ENCODE measurements at places on chromosomes 13 and 19. TPM values are rescaled to one million over a fixed set of nuclear protein-coding genes. Genes with fewer than 3 reads are reported as not detected.

The TMEM221 gene
- total RNA-seq: 0.12 TPM

The NCCRP1 gene
- total RNA-seq: not detected

The DENND1C gene
- total RNA-seq: 0.09 TPM

The PGLYRP1 gene
- total RNA-seq: not detected

The FAM124A gene
- total RNA-seq: 6.0 TPM

The KCNC3 gene
- total RNA-seq: 3.1 TPM

DNA sequence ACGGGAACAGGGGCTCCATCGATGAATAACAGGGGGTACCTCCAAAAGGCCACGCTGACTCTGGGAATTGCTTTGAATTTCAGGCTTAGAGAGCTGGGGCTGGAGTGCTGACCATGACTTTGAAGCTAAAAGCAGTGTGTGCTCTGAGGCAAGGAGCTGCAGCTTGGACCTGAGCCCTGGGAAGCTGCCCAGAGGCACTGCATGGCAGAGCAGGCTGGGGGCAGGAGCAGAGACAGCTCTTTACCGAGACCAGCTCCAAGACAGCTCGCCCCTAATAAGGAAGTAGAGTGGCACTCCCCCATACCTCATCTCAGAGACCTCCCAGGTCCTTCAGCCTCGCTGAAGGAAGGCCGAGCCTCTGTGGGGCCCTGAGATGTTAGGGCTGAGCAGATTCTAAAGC, 200.2 kb downstream of the COL4A1 start:
- no peak overlapping the region for H3K4me3 ChIP-seq
- no peaks in the 10 kb centered on the region for H3K36me3 ChIP-seq
- peaks cover 50% of the 10 kb centered on the region for H3K4me1 ChIP-seq
- H3K27ac ChIP-seq: peak overlapping the region; percentile 59
- DNase-seq: peak; percentile 70

- no peaks in the 10 kb centered on the region for H3K27me3 ChIP-seq
- H3K36me3 ChIP-seq: no peaks in the 10 kb centered on the region
- peaks cover 6% of the 10 kb centered on the region for H3K4me1 ChIP-seq
- H3K4me3 ChIP-seq: no peak overlapping the region
- H3K27ac ChIP-seq: no peak overlapping the region
- DNase-seq: peak; percentile 25
Measured at GRCh38 chr13:35927567-35928021, 203.6 kb downstream of the DCLK1 start.

DNA sequence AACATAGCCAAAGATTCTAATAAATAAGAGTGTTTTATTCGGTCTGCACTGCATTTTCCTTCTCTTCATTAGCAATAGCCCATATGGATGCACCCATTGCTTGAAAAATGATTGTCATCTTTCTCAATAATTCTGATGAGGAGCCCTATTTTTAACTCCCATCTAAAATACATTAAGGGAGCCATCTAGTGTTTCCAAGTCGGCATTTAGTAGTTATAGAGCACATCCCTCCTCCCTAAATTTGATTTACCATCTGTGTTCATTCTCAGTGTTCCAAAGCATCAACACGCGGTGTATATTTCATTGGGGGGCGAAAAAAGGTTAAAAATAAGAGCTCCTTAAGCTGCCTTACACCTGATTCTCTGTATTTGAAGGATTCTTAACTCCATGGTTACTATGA, 119.2 kb upstream of the IPO5 start:
- no peaks in the 10 kb centered on the region for H3K4me1 ChIP-seq
- DNase-seq: no peak
- H3K27me3 ChIP-seq: no peaks in the 10 kb centered on the region
- H3K4me3 ChIP-seq: no peak overlapping the region

GRCh38 chr19:11881151-11881800, 6.3 kb upstream of the ZNF69 start:
- H3K36me3 ChIP-seq: no peaks in the 10 kb centered on the region
- no peak overlapping the region for H3K27ac ChIP-seq
- no peak overlapping the region for H3K4me3 ChIP-seq

DNA sequence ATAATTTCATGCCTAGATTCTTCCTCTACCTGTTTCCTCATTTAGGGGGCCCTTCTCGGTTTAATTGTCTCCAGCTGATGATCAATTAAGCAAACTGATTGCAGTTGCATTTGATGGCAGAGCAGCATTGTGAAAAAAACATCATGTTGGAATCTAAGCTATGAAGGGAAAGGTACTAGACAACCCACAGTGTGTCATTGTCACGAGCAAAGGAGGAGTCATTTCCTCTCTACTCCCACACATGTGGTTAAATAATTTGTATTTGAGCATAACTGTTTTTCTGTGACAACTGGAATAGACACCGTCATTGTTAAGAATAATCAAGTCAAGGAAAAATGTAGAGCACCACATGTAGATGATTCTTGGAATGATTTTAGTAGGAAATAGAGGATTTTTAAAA, 240.3 kb downstream of the DCT start:
- H3K4me3 ChIP-seq: no peak overlapping the region
- DNase-seq: no peak
- H3K27me3 ChIP-seq: no peaks in the 10 kb centered on the region
- H3K27ac ChIP-seq: no peak overlapping the region
- no peaks in the 10 kb centered on the region for H3K36me3 ChIP-seq
- H3K4me1 ChIP-seq: peaks cover 16% of the 10 kb centered on the region

- no peak for DNase-seq
- no peaks in the 10 kb centered on the region for H3K4me1 ChIP-seq
- H3K27ac ChIP-seq: no peak overlapping the region
- no peak overlapping the region for H3K4me3 ChIP-seq
- peaks cover 4% of the 10 kb centered on the region for H3K27me3 ChIP-seq
- H3K36me3 ChIP-seq: no peaks in the 10 kb centered on the region
Measured at GRCh38 chr13:112249644-112250610, 126.2 kb upstream of the SPACA7 start.

GRCh38 chr13:60974296-60974695, 441.4 kb downstream of the PCDH20 start:
- H3K27ac ChIP-seq: no peak overlapping the region
- no peaks in the 10 kb centered on the region for H3K4me1 ChIP-seq
- no peak for DNase-seq
- H3K4me3 ChIP-seq: no peak overlapping the region

DNA sequence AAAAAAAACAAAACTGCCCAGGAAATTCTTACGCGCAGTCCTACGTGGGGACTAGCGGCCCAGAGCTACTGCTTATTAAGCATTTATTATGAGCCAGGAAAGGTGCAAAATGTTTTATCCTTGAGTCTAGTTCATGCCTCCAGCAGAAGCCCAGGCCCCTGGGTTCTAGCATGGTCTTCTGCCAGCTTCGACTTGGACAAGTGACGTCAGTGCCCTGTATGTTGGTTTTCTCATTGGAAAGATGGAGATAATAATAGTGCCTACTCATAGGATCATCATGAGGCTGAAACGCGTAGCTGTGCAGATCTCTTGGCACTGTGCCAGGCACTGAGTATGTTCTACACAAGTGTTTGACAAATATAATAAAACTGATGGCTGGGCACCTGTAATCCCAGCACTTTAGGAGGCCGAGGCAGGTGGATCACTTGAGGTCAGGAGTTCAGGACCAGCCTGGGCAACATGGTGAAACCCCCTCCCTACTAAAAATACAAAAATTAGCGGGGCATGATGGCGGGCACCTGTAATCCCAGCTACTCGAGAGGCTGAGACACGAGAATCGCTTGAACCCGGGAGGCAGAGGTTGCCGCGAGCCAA, 12.4 kb upstream of the SULT2B1 start:
- no peaks in the 10 kb centered on the region for H3K36me3 ChIP-seq
- no peak overlapping the region for H3K4me3 ChIP-seq
- no peak overlapping the region for H3K27ac ChIP-seq
- no peaks in the 10 kb centered on the region for H3K4me1 ChIP-seq
- DNase-seq: no peak
- H3K27me3 ChIP-seq: peaks cover under 1% of the 10 kb centered on the region

GRCh38 chr13:114027046-114027715, 53.3 kb upstream of the C13orf46 start:
- peak overlapping the region; percentile 51 for H3K27ac ChIP-seq
- H3K27me3 ChIP-seq: no peaks in the 10 kb centered on the region
- no peaks in the 10 kb centered on the region for H3K36me3 ChIP-seq
- H3K4me1 ChIP-seq: peaks cover 19% of the 10 kb centered on the region
- peak; percentile 53 for DNase-seq

DNA sequence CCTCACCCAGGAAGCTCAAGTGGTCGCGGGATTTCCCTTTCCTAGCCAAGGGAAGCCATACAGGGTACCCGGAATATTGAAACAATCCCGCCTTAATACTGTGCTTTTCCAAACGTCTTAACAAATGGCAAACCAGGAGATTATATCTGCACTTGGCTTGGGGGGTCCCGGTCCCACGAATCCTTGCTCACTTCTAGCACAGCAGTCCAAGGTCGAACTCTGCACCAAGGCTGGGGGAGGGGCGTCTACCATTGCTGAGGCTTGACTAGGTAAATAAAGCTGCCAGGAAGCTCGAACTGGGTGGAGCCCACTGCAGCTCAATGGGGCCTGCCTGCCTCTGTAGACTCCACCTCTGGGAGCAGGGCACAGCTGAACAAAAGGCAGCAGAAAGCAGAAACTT, 1644.8 kb downstream of the PCDH9 start:
- no peak for DNase-seq
- H3K36me3 ChIP-seq: no peaks in the 10 kb centered on the region

DNA sequence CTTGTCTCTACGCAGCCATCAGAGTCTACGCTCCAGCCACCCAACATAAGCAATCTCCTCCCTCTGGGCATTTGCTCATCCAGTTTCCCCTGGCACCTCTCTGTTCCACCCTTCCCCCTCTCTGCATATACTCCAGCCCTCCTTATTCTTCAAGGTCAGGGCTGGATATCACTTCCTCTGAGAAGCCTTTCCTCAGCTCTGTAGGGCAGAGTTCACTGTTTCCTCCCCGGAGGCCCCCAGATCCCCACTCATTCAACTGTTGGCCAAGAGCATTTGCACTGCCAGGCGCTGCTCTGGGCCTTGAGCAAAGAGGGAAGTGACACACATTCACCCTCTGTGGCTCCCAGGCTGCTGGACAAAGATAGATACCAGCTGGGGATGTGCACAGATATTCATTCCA, 3.3 kb downstream of the FCGRT start:
- H3K27ac ChIP-seq: no peak overlapping the region
- H3K4me3 ChIP-seq: no peak overlapping the region
- peaks cover 9% of the 10 kb centered on the region for H3K36me3 ChIP-seq
- peaks cover 54% of the 10 kb centered on the region for H3K4me1 ChIP-seq

DNA sequence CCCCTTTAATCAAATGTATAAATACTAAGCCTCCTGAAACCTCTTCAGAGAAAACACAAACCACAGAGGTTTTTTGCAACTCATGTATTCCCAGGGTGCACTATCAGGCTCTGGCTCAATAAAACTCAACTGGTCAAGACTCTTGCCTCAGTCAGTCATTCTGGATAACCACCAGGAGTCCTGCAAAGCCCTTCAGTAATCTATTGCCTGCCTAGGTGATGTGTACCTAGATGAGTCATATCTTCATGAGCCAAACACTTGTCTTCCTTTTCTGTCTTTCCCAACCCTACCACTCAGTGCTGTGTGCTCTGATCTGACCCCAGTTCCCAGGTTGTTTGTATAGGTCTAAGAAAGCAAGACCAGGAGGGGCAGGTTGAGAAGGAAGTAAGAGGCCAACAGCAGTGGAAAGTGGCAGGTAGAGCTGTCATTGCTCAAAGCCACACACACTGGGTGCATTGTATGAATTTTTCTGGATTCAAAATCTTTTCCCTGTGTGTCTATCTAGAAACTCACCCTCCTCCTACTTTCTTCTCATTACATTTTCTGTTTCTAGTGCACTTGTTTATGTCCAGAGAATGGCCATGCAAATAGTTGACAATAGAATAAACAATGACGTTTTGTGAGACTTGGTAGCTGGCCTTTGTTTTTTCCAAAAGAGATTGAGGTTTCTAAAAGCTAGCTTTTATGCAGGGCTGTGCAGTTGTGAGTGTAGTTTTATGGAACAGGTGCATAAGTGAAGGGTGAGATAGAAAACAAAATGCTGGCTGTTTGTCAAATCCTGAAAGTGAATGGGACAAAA, 48.1 kb downstream of the PSG1 start:
- no peak for DNase-seq
- H3K4me3 ChIP-seq: no peak overlapping the region
- H3K36me3 ChIP-seq: no peaks in the 10 kb centered on the region
- no peaks in the 10 kb centered on the region for H3K4me1 ChIP-seq
- no peak overlapping the region for H3K27ac ChIP-seq

GRCh38 chr13:106104281-106104901, 431.1 kb downstream of the EFNB2 start:
- no peaks in the 10 kb centered on the region for H3K36me3 ChIP-seq
- no peak overlapping the region for H3K4me3 ChIP-seq

- no peaks in the 10 kb centered on the region for H3K27me3 ChIP-seq
- H3K27ac ChIP-seq: no peak overlapping the region
- no peaks in the 10 kb centered on the region for H3K4me1 ChIP-seq
Measured at GRCh38 chr13:105177265-105177900, 1358.1 kb downstream of the EFNB2 start.

GRCh38 chr13:36858290-36858689, 39.3 kb downstream of the RFXAP start:
- no peaks in the 10 kb centered on the region for H3K27me3 ChIP-seq
- H3K27ac ChIP-seq: no peak overlapping the region
- no peak for DNase-seq
- no peaks in the 10 kb centered on the region for H3K4me1 ChIP-seq
- H3K36me3 ChIP-seq: peaks cover 16% of the 10 kb centered on the region

- no peaks in the 10 kb centered on the region for H3K36me3 ChIP-seq
- no peak for DNase-seq
- H3K27me3 ChIP-seq: peaks cover 10% of the 10 kb centered on the region
- no peak overlapping the region for H3K4me3 ChIP-seq
- H3K4me1 ChIP-seq: no peaks in the 10 kb centered on the region
Measured at GRCh38 chr13:109569958-109570711, 216.2 kb downstream of the IRS2 start.

DNA sequence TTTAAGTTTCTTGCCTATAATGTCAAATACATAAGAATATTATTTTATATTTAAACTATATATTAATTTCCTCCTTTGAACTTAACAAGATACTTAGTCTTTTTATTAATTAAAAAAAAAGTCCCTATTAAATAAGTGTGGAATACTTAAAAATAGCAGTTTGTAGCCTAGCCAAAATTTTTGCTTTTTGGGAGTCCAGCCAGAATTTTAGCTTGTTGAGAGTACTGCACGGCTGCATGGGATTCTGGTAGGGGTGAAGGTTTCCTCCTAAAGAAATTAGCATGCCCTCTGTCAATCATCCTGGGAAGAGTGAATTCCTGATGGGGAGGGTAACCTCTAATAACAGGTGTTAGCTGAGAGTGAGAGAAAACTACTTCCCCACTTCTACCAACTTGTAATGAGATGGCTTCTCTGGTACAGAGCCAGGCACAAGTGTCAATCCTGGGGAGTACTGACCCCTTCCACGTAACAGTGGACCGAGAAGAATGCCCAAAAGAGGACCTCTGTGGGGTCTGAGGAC, 195.7 kb downstream of the SPRY2 start:
- H3K4me3 ChIP-seq: no peak overlapping the region
- no peak for DNase-seq
- peaks cover 50% of the 10 kb centered on the region for H3K4me1 ChIP-seq
- no peaks in the 10 kb centered on the region for H3K36me3 ChIP-seq
- H3K27me3 ChIP-seq: no peaks in the 10 kb centered on the region
